Cortex of kidney (tissue), 1 donor: ENCODE measurements at places on chromosomes 4 and X.

DNA sequence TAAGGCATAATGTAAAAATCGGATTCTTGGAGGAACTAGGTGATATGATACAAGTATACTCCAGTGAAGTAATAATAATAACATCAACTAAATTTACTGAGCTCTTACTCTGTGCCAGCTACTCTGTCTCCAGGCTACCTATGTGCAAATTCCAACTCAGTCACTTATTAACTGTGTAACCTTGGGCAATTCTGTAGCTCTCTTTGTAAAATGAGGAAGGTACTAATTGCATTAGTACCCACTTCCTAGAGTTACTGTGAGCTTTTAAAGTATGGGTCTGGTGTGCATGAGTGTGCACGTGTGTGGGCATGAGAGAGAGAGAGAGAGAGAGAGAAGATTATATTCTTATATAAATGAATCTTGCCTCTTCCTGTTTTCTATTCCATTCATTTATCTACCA, 169.9 kb downstream of the KCNIP4 start:
- DNase-seq = no peak

DNA sequence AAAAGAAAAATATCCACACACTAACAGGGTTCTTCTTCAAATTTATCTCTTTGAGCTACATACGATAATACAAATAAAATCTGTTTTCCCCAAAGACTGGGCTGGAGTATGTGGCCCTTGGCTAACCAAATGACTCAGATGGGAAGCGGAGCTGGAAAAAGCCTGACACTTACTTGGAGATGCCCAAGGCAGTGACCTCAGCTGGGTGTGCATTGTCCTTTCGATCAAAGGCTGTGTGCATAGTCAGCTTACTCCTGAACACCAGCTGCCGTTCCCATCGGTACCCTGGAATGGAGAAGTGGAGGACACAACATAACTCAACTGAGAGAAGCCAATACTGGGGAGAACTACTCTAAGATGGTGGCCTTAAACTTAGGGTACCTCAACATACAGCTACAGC, 95.1 kb downstream of the CDS1 start:
- DNase-seq = no peak

DNA sequence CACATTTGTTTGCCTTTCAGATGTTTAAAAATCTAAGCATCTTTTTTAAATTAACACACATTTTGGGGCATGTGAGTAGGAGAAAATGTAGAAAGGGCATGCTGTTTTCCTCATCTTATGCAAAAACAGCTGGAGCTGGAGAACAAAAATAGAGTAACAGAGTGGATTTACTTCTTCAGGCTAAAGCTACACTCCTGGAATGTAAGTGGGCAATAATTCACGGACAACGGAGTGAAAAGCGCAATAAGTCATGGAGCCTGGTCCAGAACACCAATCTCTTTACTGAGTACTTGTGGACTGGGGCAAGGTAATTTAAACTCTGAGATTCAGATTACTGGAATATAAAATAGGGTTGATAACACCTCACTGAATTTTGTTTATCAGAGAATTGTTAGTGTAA, 1018.8 kb upstream of the HS3ST1 start:
- no peak for DNase-seq

DNA sequence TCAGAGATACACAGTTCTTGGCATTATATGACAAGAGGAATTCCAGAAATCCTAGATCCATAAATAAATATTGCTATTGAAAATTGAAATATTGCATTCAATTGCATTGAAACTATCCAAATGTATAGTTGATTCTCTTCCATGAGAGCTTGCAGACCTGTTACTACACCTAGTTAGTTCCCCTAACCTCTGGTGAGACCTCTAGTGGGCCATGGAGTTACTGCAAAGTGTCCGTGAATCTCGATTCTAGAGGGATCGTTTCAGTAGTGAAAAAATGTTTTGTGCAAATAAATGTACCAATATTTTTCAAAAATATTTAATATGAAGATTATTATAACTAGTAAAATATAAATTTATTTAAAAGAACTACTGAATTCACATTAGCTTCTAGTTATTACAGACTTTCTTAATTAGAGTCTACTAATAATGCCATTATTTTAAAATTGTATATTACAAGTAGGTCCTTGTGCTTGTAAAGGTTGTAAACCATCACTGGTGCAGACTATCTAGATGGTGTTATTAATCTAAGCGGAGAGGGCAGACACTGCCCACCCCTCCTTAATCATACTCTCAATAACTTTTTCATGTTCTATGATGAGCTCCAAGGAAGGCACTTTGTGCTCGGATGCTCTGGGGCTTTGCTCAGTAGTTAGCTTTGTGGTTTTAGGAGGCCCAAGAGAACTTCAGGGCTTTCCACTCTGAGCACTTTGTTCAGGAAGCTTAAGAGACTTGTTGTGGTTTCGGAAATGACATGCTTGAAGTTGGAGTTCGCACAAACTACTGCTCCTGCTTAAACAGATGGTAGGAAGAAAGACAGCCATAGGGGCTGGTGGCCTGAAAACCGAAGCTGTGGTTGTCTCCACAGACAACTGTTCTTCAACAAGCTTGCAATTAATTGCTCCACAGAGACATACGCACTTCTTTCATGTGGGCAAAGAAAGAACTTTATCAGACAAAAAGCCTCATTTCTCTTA, 42.8 kb downstream of the IL21 start:
- no peak for DNase-seq
